ENCODE measurements at places on chromosomes 1 and 21.

GRCh38 chr1:160622501-160623226 lies 24.2 kb downstream of the SLAMF1 start:
- no peak for ATAC-seq

GRCh38 chr1:160399544-160400222 lies 681 bp upstream of the VANGL2 start:
- no peak for ATAC-seq

DNA sequence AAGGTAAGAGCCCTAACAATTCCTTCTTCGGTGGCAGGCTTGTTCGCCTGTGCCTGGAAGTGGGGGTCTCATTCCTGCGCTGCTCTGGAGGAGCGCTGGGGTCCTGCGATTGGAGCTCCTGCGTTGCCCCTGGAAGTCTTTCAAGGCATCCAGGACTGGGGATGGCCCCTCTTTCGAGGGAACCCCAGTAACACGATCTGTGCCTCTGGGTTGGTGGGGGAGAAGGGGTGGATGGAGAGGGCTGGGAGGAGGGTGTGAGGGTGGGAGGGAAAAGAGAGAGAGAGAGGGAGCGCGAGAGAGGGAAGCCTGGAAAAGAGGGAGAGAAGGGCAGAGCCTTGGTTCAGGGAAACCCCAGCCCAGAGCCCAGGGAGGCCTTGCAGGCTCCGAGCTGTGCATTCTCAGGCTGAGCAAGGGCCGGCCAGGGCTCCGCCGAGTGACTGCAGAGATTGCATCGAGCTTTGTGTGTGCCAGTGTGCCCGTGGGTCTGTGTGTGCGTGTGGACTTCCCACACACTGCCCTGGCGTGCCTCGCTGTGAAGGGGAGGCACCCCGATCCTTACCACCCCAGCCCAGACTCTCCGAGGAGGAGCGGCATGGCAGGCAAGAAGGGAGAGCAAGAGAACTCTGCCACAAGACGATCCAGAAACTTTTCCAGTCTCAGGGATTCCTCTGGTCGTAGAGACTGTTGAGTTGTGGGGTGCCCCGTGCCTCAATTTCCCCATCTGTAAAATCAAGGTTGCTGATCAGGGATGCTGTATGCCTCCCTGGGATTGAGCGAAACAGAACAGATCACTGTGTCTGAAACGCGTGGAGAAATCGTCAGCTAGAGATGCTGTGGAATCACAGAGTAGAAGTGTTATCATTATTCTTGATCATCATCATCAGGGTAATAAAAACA lies 619 bp downstream of the BCL9 start:
- peak; percentile 34 for ATAC-seq

GRCh38 chr1:17775796-17776195 lies 20.7 kb downstream of the ACTL8 start:
- ATAC-seq = no peak

DNA sequence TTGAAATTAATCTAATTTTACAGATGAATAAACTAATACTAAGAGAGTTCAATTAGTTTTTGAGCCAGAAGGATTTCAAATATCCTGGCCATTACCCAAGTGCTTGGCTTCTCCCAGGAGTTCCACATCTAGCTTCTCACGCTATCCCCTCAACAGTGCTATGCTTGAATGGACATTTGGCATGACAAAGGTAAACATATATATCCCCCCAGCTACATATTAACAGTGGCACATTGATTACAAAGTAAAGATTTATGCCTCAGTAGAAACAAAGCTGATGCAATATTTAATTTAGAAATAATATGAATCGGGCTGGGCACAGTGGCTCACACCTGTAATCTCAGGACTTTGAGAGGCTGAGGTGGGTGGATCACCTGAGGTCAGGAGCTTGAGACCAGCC lies 434.6 kb upstream of the PRMT6 start:
- ATAC-seq = no peak

GRCh38 chr1:203663294-203663693 lies 36.7 kb downstream of the ATP2B4 start:
- ATAC-seq = peak; percentile 99

GRCh38 chr1:22287273-22287672 lies 144.4 kb upstream of the WNT4 start:
- no peak for ATAC-seq

DNA sequence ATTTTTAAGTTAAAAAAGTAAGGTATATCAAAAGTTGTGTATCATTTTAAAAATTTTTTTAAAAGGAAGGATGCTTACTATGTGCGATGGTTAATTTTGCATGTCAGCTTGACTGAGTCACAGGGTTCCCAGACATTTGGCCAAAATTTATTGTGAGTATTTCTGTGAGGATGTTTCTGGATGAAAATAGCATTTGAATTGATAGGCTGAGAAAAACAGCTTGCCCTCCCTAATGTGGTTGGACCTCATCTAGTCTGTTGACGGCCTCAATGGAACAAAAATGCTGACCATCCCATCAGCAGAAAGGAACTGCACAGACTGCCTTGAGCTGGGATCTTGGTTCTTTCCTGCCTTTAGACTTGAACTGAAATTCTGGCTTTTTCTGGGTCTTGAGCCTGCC lies 724.5 kb downstream of the NCAM2 start:
- no peak for ATAC-seq

- ATAC-seq = no peak
These were observed 27.8 kb upstream of the NFIA start for GRCh38 chr1:61054601-61054993.

DNA sequence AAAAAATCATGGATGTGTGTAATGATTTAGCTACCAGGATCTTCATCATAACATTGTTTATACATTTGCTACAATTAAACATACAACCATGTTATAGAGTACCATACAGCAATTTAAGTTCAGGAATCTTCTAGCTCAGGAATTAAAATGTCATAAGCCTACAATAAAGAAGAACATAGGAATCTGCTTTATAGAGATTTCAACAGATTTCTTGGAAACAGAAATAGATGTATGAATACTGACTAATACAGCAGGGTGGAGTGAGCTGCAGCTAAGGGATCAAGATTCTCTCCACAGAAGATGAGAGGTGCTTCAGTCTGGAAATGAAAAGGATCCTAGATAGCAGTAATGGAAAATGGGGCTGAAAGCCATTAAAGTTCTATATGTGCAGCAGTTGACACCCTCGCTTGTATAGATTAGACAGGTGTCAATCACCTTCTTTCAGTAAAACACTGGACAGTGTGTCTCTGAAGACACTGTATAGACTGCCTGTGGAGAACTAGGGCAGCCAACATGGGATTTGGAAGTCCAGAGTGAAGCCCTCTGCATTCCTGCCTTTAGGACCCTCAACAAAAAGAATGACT lies 73.9 kb downstream of the DNTTIP2 start:
- ATAC-seq = no peak

DNA sequence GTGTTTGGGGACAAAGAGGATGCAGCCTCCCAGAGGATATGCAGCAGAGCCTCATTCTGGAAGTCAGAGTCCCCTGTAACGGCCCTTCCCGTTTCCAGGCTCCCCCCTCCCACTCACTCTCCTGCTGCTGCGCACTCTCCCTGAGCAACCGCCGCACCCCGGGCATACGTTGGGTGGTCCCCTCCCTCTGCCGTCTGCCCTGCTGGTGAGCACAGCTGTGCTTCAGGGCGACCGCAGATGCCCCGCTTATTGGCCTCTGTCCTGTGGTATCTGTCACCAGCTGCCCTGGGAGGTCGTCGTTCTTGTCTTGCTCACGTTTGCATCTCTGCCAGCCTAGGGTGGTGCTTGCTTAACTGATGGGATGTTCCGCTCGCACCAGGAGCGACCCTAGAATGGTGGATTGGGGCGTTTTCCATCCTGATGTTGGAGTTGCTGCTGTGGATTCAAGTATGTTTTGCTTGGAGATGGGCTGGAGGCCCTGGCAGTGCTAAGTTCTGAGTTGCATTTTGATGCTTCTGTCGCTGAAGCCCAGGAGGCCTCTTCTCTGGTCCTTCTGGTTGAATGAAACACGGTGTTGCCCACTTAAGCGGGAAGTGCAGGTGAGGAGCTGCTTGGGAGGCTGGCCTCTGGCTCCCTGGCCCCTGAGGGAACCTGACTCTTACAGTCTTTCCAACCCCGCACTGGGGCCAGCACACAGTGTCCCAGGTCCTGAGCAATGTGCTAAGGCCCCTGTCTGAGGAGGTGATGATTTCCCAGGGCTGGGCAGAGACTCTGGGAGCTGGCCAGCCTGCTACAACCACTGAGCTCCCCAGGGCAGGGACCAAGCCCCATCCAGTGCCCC lies 3.2 kb downstream of the TMEM201 start:
- ATAC-seq = no peak

DNA sequence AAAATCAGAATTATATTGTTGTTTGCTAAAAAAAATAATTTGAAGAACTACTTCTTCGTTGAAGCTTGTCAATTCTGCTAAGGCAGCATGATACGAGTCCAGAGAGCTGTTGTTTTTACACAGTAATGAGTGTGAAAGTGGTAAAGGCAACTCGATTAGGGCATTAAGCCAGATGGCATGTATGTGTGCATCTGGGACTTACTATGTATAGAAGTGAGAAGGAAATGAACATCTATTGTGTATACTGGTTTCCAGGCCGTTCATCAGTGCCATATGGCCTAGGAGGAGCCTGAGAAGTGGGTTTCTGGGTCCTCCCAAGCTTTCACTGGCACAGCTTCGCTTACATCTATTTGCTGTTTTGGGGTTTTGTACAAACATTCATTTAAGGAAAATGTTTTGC lies 5.7 kb downstream of the CTPS1 start:
- ATAC-seq = no peak

DNA sequence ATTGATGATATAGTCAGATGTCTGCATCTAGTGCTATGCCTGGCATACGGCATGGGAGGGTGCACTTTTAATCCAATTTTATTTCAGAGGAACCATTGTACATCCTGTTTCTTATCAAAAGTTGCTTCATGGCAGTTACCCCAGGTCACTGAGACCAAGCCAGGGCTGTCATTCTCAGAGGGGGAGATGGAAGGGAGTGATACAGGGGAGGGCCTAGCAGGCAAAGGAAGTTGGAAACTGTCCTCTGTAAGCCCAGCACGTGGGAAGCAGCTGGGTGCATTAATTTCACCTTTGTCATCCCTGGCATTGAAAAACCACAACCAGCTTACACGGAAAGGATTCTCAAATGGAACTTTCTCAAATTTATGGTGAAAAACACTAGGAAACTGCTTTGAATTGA lies 458.7 kb upstream of the ADAMTS5 start:
- no peak for ATAC-seq

DNA sequence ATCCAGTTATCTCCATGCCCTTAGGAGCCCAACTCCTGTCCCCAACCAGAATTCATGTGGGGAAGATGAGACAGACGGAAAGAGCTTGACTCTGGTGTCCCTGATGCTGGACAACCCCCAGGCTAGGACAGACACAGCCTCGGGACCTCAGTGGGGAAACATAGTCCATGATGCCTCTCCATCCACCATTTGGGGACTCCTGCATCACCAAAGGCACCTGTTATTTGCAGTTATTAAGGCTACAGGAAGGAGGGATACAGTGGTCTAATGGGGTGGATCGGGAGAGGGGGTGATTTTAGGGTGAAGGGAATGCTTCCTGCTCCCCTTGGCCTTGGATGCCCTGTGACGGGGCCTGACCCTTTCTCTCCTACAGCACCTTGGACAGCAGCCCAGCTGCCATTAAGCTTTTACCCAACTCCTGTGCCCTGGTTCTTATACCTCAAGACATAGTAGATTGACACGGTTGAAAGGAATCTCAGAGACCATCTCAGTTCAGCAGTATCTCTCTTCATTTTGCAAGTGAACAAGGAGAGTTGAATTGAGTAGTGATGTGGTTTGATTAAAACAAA lies 111.6 kb downstream of the MATN1 start:
- ATAC-seq = no peak

- no peak for ATAC-seq
These were observed 142.3 kb upstream of the KCNE2 start for GRCh38 chr21:34221331-34222030.

- no peak for ATAC-seq
These were observed 4.5 kb downstream of the EPHA2 start for GRCh38 chr1:16151196-16151994.

DNA sequence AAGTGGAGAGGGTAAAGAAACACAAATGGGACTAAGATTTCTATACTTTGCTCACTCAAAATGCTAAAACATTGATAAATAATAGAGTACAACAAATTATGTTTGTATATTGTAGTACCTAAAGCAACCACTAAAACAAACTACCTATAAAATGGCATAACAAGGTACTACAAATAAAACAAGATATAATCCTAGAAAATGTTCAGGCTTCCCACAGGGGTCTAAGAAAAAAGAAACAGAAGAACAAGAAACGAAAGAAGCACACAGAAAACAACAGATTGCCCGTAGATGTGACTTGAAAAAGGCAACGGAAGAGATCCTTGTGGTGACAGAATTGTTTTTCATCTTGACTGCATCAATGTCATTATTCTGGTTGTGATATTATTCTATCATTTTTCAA lies 63.3 kb upstream of the ADGRL4 start:
- no peak for ATAC-seq

GRCh38 chr1:200253774-200254495 lies 155.9 kb downstream of the ZNF281 start:
- no peak for ATAC-seq

GRCh38 chr1:243179720-243180119 lies 75.4 kb downstream of the CEP170 start:
- no peak for ATAC-seq

DNA sequence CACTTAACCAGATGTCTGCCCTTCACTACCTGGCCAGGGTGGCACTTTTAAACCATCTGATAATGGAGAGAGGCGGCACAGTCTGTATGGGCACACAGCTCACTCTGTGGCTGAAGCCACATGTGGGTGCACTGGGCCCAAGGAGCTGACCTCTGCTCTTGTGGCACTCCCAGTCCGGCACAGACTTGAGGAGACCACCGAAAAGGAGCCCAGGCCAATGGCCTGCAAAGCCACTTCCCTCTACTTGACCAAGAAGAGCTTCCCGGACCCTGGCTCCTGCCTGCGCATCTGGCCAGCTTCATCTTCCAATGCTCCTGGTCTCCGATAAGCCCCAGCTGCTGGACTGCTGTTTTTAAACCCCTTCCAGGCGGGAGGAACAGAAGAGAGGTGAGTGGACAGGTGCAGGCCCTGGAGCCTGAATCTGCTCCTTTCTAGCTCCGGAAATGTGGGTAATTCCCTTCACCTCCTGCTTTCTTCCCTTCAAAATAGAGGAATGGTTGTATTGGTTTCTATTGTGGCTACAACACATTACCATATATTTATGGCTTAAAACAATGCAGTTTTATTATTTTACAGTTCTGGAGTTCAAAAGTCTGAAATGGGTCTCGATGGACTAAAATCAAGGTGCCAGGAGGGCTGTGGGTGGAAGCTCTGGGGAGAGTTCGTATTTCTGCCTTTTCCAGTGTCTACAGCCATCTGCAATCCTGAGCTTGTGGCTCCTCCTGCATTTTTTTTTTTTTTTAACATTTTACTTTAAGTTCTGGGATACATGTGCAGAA lies 11.6 kb downstream of the GNG4 start:
- no peak for ATAC-seq

GRCh38 chr1:94298861-94299260 lies 61.5 kb upstream of the ARHGAP29 start:
- ATAC-seq = peak; percentile 21

Data from esophagus mucosa (tissue), 1 donor.